ENCODE measurements at places on chromosomes 1 and 21.

DNA sequence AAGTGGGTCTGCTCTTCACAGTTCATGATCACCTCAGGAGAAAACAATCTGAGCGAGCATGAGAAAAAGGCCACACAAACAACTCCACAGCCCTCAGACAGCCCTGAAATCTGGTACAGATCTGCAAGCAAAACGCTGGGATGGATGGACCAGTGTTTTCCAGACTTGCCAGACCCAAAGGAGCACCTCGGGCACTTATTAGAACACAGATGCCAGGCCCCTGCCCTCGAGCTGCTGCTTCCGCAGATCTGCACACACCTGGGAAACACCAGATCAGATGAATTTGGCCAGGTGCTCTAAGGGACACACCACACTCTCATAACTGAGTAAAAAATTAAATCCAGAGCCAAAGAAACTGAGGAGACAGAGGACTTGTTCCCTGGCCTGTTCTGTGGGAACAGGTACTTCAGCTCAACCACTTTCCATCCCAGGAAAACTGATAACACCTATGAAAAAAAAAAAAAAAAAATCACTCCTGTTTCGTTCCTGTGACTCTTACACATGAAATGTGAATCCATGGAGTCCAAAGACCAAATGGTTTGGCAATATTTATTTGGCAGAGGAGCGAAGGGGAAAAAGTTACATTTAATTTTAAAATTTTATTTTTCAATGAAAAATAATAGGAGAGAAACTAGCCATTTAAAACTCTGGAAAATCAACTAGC, 202.9 kb upstream of the ESRRG start:
- DNase-seq = no peak

GRCh38 chr1:4362314-4363044, 291.9 kb upstream of the AJAP1 start:
- no peak for DNase-seq

DNA sequence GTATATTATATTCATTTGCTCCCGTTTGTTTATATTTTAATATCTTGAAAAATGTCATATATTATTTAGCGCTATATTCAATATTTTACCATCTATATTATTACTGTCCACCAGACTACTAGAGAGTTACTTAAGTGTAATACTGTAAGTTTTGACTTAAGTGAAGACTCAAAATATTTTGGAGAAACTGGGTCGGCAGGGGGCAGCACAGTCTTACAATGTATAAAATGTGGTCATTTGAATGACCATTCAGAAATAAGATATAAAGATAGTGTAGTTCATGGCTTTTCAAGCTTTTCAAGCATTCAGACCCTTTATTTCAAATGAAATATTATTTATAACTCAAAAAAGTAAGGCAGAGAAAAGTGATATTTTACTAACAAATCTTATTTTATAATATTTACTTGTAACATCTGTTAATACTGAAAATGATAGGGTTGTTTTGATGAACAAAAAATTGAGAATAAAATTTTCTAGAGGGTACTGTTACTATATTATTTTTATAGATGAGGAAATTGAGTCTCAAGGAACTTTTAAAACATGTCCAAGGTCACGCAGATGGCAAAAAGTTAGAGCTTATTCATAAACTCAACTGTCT, 89.0 kb upstream of the SERTAD4 start:
- peak; percentile 87 for DNase-seq

GRCh38 chr1:69791311-69791710, 223.6 kb downstream of the LRRC7 start:
- no peak for DNase-seq

DNA sequence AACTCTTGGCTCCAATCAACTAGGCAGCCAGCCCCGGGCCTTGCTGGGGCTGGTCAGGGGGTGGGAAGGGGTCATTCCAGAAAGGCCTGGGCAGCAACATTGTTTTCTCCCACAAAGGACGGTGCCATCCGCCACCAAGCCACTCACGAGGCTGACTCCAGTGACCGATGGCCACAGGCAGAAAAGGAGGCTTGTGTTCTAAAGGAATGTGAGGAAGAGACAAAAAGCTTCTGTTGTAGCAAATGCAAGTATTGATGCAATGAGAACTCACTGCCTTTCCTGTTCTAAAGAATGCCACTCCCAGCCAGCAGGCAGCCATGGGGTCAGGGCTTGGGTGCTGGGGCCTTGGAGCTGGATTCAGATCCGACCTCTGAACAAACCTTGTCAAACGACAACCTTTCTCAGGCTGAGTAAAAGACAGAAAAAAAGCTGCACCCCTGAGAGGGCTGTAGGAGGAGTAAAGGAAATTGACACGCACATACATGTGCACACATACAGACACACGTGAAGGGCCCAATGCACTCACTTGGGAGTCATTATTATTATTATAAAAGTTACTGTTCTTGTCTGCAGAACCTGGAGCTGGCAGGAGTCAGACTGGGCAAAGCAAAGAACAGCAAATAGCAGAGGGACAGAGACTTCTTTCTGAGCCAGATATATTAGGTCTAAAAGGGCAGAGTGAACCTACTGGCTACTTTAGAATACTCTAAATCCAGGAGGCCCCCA, 13.9 kb upstream of the PRMT2 start:
- DNase-seq = no peak

DNA sequence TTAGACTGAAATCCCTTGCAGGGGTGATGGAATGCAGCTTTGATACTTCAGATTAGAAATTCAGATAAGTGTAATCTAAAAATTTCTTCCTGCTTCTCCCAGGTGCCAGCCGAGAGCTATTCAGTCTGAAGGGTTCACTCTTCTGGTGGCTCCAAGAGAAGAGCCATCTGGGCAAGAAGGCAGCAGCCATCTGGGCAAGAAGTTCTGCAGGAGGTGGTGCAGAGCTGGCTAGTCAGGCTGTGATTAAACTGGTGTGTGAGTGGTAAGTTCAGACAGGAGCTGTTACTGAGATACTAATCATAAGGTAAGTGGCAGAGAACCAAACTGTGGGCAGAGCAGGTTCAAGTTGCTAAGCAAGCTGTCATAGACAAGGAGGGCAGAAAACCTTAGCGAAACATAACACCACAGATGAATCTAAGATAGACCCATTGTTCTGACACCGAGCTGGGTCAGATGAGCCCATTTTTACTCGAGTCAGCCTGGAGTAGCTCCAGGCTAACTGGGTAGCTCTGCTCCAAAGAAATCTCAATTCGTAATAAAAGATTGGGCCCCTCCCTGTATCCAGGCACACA, 14.4 kb upstream of the TP53BP2 start:
- DNase-seq = peak; percentile 23

DNA sequence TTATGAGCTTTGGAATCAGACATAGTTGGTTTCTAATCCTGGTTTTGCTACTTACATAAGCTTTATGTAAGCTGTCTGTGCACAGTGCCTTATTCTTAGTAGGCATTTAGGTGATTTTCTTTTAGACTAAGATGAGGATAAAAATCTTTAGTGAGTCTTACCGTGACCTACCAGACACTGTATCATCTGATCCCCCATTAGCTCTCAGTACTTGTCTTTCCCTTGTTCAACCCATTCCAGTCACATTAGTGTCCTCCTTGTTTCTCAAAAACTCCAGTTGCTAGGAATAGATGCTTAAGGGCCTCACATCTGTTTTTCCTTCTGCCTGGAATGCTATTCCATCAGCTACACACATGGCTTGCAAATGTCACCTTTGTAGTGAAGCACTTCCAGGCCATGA, 18.8 kb downstream of the PPP1R12B start:
- peak; percentile 74 for DNase-seq

DNA sequence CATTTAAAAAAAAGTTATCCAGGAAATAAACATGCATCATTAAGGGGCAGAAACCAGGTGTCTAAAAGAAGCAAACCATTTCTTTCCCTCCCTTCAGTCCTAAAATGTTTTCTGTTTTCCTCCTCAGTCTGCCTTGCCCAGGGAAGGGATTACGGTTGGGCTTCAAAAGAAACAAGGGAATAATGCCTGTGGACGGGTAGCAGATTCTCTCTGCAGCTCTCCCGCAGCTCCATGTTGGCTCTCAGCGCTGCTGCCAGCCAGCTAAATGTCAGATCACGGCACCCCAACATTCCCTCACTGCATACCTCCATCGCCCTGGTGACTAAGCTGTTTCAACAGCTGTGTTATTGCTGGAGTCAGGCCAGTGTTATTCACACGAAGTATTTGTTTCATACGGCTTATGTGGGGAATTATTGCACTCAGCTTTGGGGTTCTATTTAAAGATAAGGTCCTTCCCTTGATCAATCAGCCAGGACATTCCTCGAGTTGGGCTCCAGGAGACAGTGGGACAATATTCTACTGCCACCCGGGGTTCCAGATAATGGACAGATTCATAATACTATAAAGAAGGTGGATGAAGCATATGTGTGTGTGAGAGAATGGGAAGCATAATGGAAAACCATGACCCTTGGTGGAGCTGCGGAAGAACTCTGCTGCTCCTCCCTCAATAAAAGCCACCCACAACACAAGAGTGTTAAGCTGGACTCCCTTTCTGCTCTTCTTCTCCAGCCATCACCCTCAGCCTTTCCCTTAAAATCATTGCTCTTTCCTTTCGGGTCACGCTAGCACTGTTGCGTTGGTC, 58.2 kb downstream of the WLS start:
- peak; percentile 33 for DNase-seq

- DNase-seq = peak; percentile 50
These were observed 895 bp upstream of the UBR4 start for GRCh38 chr1:19210772-19211549.

- no peak for DNase-seq
These were observed 54.6 kb upstream of the BOLA1 start for GRCh38 chr1:149844650-149845255.

DNA sequence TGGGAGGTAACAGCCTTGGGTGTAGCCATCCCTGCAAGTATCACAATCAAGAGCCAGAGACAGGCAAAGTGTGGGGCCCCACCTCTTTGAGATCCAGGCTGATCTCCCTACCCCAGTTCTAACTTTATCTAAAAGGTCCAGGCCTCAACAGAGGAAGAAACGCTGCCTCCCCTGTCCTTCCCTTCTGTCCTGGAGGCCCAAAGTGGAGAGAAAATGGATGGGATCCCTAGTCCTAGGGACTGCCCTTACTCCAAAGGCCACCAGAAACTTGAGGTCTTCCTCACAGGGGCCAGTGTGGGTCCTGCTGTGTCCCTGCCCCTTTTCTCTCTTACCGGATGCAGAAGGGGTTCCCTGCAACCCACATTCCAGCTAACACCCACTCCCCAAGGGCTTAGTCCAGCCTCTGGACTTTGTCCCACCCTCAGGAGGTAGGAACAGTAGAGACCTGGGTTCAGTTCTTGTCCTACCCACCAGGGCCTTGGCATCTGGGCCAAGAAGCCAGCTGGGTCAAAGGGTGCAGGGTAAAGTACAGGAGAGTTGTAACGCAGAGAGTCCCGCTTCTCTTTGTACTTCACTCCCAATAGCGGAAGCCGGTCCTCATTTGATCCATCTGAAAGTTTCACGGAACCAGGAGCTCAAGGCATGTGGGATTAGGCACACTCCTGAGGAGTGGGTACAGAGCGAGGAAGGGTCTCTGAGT, 1.9 kb downstream of the HDGF start:
- DNase-seq = no peak

DNA sequence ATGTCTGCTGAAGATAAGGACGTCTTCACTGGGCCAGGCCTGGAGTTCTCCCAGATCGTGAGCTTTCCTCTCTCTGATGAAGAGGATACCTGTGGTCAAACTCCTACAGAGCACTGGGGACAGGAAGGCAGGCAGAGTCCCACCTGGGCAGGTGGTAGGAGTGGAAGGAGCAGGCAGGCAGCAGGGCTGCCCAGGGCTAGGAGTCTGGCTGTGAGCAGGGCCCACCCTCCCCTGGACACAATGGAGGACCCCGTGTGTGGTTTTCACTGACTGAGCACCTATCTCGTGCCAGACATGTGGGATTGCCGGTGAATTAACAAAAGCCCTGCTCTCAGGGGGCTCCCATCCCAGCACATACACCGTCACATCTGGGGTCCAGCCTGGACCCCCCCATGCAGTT, 4.9 kb upstream of the SAMD11 start:
- no peak for DNase-seq

GRCh38 chr1:191546803-191547202, 611.5 kb upstream of the RGS18 start:
- DNase-seq = no peak

DNA sequence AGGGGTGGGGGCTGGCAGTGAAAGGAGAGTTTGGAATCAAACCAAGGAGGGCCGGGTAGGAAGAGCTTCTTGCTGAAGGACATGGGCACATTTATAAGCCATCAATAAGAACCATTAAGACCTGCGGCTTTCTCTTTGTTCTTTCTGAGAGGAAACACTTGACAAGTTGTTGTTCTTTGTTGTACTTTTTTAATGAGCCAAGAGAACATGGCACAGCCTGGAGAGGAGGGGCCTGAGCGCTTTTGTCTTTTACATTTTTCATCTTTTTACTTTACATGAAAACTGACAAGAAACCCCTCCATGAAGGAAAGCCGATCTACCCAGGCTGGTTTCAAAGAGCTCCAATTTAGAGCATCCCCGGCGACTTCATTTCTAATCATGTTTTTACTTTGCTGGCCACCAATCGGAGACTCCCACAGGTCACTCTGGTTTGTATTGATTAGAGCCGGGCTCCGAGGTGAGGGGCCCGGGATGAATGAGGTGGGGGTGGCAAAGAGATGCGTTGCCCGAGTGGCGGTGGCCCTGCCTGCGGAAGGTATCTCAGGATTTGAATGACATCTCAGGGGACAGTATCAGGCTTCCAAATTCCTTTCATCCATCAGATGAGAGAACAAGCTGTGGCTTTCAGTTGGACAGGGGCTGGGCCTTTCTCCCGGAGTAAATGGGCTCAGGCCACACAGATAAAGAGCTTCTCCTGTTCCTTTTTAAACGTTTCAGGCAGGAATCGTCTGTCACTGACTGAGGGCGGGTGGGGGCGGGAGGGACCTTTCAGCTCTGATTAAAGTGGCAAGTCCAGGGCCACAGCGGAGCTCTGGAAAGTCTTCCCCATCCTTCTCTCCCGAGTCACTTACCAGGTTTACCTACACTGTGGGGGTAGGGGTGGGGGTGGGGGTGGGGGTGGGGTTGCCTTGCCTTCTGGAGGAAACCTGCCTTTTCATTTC, 138.8 kb upstream of the ARHGEF16 start:
- DNase-seq = no peak

DNA sequence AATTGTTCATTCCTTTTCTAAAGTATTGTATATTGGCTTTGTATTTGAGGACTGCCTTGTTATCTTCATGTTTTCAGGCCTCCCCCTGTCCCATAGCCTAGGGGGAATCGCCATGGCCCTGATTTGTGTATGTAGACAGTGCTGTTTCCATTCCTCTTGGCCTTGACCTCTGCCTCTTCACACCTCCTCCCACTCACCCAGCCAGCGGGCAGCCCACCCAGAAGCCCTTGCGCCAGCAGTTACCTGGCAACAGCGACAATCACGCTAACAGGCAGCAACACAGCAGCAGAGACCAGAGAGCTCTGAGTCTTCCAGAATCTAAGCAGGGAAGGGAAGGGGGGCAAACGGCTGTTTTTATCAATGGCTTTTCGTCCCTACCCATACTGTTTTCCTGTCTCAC, 50.0 kb upstream of the NPL start:
- DNase-seq = no peak

- peak; percentile 72 for DNase-seq
These were observed 23.5 kb downstream of the CYP4B1 start for GRCh38 chr1:46822248-46822826.

GRCh38 chr21:41668686-41669532, 97.9 kb downstream of the RIPK4 start:
- DNase-seq = no peak

Data from NCI-H82 (cell line).